Testis (tissue), 5 donors: ENCODE measurements at places on chromosomes 16 and 17. TPM values are rescaled to one million over a fixed set of nuclear protein-coding genes. Genes with fewer than 3 reads are reported as not detected.

HOXB1 gene
- not detected for polyA plus RNA-seq

CMIP gene
- polyA plus RNA-seq, result 34.9 TPM

CTF1 gene
- polyA plus RNA-seq, result 5.6 TPM

EME1 gene
- polyA plus RNA-seq, result 22.8 TPM

CD300E gene
- 0.45 TPM for polyA plus RNA-seq

CSH2 gene
- polyA plus RNA-seq, result not detected

BIRC5 gene
- 58.5 TPM for polyA plus RNA-seq

CCL17 gene
- 4.0 TPM for polyA plus RNA-seq

GFAP gene
- polyA plus RNA-seq, result 0.91 TPM

TP53TG3 gene
- polyA plus RNA-seq, result 13.5 TPM

NPTX1 gene
- 3.7 TPM for polyA plus RNA-seq

DNA sequence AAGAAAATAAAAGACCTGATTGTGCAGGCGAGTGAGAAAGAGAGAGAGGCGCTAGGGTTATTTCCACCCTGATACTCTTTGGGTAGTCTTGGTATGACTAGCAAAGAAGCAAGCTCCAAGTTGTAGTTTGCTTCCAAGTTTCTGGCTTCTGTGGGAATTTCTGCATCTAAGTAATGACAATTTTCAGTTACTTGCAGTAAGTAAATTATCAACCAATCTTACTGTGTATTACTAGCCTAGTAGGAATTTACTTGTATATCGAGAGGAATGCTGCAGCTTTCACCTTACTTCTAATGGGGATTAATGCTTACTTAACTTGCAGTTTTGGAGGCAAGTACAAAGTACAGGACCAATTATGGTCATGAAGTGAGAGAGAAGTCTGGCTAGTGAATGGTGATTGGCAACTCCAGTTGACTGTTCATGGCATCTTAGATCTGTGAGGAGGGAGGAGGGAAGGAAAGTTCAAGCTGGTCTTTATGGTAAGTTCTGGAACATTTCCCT, 31.9 kb downstream of the TENT4B start:
- H3K4me1 ChIP-seq, result peaks cover 18% of the 10 kb centered on the region
- no peak overlapping the region for H3K27ac ChIP-seq
- DNase-seq, result no peak
- H3K4me3 ChIP-seq, result no peak overlapping the region
- H3K36me3 ChIP-seq, result no peaks in the 10 kb centered on the region

GRCh38 chr17:81401723-81402529, 6.7 kb downstream of the BAHCC1 start:
- H3K27ac ChIP-seq, result peak overlapping the region; percentile 37
- H3K27me3 ChIP-seq, result no peaks in the 10 kb centered on the region
- H3K4me1 ChIP-seq, result peaks cover 62% of the 10 kb centered on the region
- DNase-seq, result no peak

GRCh38 chr16:1961651-1962067, 2.3 kb downstream of the NDUFB10 start:
- H3K27me3 ChIP-seq, result no peaks in the 10 kb centered on the region
- H3K27ac ChIP-seq, result no peak overlapping the region
- no peaks in the 10 kb centered on the region for H3K36me3 ChIP-seq
- DNase-seq, result no peak
- no peak overlapping the region for H3K4me3 ChIP-seq

GRCh38 chr16:6483469-6484033, 849.1 kb upstream of the RBFOX1 start:
- no peaks in the 10 kb centered on the region for H3K4me1 ChIP-seq
- no peak overlapping the region for H3K27ac ChIP-seq
- DNase-seq, result no peak
- H3K27me3 ChIP-seq, result no peaks in the 10 kb centered on the region

- no peaks in the 10 kb centered on the region for H3K36me3 ChIP-seq
- H3K27me3 ChIP-seq, result no peaks in the 10 kb centered on the region
- H3K27ac ChIP-seq, result no peak overlapping the region
- H3K4me1 ChIP-seq, result peaks cover 6% of the 10 kb centered on the region
- no peak overlapping the region for H3K4me3 ChIP-seq
- no peak for DNase-seq
These were observed 4.7 kb upstream of the CANT1 start for GRCh38 chr17:79014158-79014758.

- H3K27me3 ChIP-seq, result no peaks in the 10 kb centered on the region
- H3K36me3 ChIP-seq, result no peaks in the 10 kb centered on the region
- DNase-seq, result no peak
- H3K4me3 ChIP-seq, result peak overlapping the region; percentile 20
- H3K4me1 ChIP-seq, result peaks cover 9% of the 10 kb centered on the region
These were observed 20.1 kb upstream of the ZNF423 start for GRCh38 chr16:49875806-49876715.

DNA sequence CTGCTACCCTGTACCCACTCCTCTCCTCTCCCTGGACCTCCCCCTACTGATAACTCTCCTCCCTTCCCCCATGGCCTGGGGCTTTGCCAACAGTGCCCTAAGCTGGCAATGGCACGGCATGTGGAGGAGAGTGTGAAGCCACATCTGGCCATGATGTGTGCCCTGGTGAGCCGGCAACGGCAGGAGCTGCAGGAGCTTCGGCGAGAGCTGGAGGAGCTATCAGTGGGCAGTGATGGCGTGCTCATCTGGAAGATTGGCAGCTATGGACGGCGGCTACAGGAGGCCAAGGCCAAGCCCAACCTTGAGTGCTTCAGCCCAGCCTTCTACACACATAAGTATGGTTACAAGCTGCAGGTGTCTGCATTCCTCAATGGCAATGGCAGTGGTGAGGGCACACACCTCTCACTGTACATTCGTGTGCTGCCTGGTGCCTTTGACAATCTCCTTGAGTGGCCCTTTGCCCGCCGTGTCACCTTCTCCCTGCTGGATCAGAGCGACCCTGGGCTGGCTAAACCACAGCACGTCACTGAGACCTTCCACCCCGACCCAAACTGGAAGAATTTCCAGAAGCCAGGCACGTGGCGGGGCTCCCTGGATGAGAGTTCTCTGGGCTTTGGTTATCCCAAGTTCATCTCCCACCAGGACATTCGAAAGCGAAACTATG, 5.2 kb downstream of the TRAF4 start:
- no peaks in the 10 kb centered on the region for H3K27me3 ChIP-seq
- DNase-seq, result no peak
- H3K27ac ChIP-seq, result no peak overlapping the region
- H3K4me3 ChIP-seq, result no peak overlapping the region

GRCh38 chr17:59001158-59001814, 105.4 kb downstream of the TRIM37 start:
- H3K4me1 ChIP-seq, result peaks cover 16% of the 10 kb centered on the region
- no peaks in the 10 kb centered on the region for H3K36me3 ChIP-seq
- DNase-seq, result peak; percentile 85
- H3K27me3 ChIP-seq, result no peaks in the 10 kb centered on the region
- no peak overlapping the region for H3K4me3 ChIP-seq

- no peak overlapping the region for H3K27ac ChIP-seq
- no peaks in the 10 kb centered on the region for H3K36me3 ChIP-seq
- H3K4me1 ChIP-seq, result no peaks in the 10 kb centered on the region
- no peaks in the 10 kb centered on the region for H3K27me3 ChIP-seq
These were observed 15.5 kb downstream of the RPRML start for GRCh38 chr17:46963571-46963970.

- H3K4me1 ChIP-seq, result no peaks in the 10 kb centered on the region
- H3K36me3 ChIP-seq, result no peaks in the 10 kb centered on the region
- H3K4me3 ChIP-seq, result no peak overlapping the region
- peak overlapping the region; percentile 45 for H3K27ac ChIP-seq
- DNase-seq, result peak; percentile 37
These were observed 37.4 kb downstream of the DHX38 start for GRCh38 chr16:72131036-72131435.

DNA sequence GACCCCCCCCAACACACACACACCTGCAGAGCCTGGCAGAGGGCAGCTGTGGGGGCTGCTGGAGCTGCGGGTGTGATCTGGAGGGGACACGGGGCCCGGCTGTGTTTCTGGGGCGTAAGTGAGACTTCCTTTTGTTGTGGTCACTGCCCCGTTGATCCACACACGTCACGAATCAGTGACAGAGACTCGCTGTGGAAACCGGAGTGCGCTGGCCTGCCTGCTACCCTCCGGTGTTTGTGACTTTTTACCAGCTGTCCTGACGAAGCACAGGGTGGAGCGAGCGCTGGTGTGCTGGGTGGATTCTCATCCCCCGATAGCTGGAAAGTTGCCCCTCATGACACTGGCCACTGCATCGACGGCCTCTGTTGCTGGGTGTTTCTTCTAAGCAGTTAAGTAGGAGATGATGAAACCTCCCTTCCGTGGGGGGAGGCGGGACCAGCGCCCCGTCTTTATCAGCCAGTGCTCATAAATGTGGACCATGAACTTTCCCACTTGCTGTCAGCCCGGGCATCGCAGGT, 2.3 kb downstream of the METRNL start:
- peak overlapping the region; percentile 83 for H3K27ac ChIP-seq
- peak; percentile 60 for DNase-seq
- no peaks in the 10 kb centered on the region for H3K36me3 ChIP-seq

DNA sequence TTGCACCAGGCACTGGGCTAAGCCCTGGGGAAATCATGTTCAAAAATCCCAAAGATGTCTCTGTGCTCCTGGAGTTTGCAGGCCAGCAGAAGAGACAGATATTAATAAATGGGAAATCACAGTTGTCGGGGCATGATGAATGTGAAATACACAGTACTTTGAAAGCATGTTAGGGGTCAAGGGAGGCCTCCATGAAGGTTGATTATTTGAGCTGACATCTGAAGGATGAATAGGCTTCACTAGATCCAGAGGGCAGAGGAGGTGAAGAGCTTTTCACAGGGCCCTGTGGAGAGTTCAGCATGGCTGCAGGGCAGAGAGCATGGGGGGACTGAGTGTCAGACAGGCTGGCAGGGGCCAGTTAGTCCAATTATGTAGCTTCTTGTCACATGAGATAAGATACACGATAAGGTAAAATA, 2.6 kb downstream of the ANKRD40CL start:
- no peaks in the 10 kb centered on the region for H3K27me3 ChIP-seq
- no peaks in the 10 kb centered on the region for H3K36me3 ChIP-seq
- H3K4me3 ChIP-seq, result no peak overlapping the region
- no peaks in the 10 kb centered on the region for H3K4me1 ChIP-seq
- no peak overlapping the region for H3K27ac ChIP-seq

DNA sequence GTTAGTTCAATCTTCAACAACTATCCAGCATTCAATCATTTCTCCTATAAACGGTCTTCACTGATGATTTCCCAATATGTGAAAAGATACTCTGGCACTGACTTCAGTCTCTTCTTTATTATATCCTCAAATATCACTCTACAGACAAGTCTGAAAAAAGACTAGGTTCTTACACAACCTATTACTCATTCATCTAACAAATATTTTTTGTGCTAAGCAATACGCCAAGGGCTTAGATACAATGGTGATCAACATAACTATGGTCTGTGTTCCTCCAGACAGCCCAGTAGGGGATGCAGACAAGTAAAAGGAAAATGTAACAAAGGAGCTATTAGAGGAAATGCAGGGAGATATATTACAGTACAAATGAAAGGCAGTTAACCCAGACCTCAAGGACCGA, 63.9 kb downstream of the MYO1D start:
- H3K27ac ChIP-seq, result no peak overlapping the region
- no peaks in the 10 kb centered on the region for H3K4me1 ChIP-seq
- no peak overlapping the region for H3K4me3 ChIP-seq
- no peak for DNase-seq

GRCh38 chr17:72594248-72594647, 473.4 kb downstream of the SOX9 start:
- no peak overlapping the region for H3K4me3 ChIP-seq
- H3K27ac ChIP-seq, result no peak overlapping the region
- no peaks in the 10 kb centered on the region for H3K36me3 ChIP-seq
- H3K27me3 ChIP-seq, result no peaks in the 10 kb centered on the region
- H3K4me1 ChIP-seq, result no peaks in the 10 kb centered on the region

DNA sequence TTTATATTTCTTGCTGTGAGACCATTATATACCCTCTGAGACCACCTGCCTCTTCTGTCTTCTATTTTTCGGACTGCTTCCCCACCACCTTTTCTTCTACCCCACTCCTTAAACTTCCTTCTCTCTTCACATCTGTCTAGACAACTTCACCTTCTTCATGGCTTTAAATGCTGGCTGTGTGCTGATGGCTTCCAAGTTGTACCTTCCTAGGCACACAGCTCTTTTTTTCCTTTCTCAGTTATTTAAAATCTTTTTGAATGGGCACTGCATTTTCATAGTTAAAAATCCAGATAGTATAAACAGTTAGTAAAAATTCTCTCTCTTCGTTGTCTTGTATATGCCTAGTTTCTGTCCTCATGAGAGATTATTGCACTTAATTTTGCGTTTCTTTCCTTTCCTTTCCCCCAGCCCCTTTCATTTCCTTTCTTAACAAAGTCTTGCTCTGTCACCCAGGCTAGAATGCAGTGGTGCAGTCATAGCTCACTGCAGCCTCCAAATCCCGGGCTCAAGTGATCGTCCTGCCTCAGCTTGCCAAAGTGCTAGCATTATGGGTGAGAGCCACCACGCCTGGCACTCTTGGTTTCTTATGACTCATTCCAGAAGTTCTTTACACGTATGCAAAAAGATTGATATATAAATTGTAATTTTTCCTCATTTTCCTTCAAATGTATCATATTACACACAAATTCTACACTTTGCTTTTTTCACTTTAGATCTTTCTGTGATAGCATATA, 114.3 kb downstream of the NPIPB5 start:
- no peaks in the 10 kb centered on the region for H3K36me3 ChIP-seq
- no peak for DNase-seq
- no peaks in the 10 kb centered on the region for H3K27me3 ChIP-seq
- H3K27ac ChIP-seq, result no peak overlapping the region
- H3K4me1 ChIP-seq, result no peaks in the 10 kb centered on the region

- peaks cover 5% of the 10 kb centered on the region for H3K4me1 ChIP-seq
- H3K4me3 ChIP-seq, result no peak overlapping the region
- H3K36me3 ChIP-seq, result no peaks in the 10 kb centered on the region
- no peak overlapping the region for H3K27ac ChIP-seq
- H3K27me3 ChIP-seq, result no peaks in the 10 kb centered on the region
- no peak for DNase-seq
These were observed 22.6 kb upstream of the KIFC3 start for GRCh38 chr16:57824888-57825287.

DNA sequence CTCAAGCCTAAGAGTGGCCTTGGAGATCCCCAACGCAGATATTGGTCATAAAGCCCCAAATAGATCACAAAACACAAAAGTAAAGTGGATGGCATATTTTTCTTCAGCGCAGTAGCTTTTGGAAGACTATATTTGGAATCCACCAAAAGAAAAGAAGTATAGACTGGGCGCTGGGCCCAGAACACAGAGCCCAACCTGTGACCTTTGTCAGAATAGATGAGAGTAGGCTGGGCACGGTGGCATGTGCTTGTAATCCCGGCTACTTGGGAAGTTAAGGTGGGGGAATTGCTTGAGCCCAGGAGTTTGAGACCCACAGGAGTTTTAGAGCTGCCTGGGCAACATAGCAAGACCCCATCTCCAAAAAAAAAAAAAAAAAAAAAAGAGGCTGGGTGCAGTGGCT, 14.6 kb downstream of the SCIMP start:
- DNase-seq, result no peak
- H3K4me1 ChIP-seq, result no peaks in the 10 kb centered on the region
- H3K27me3 ChIP-seq, result no peaks in the 10 kb centered on the region
- H3K27ac ChIP-seq, result no peak overlapping the region
- no peak overlapping the region for H3K4me3 ChIP-seq
- H3K36me3 ChIP-seq, result no peaks in the 10 kb centered on the region
